ENCODE measurements at places on chromosomes 12 and 14.

GRCh38 chr14:19799880-19800279 lies 3.7 kb upstream of the OR4N2 start:
- no peak for DNase-seq

DNA sequence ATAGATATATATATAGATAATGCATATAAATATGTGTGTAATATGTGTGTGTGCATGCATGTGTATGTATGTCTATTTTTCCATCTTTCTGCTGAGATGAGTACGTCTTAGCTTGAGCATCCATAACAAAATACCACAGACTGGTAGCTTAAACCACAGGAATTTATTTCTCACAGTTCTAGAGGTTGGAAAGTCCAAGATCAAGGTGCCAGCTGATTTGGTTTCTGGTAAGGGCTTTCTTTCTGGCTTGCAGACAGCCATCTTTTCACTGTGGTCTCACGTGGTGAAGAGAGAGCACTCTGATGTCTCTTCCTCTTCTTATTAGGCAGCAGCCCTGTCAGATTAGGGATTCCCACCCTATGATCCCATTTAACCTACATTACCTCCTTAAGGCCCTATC lies 47.3 kb downstream of the ACSM4 start:
- no peak for DNase-seq

- no peak for DNase-seq
These were observed 18.0 kb upstream of the CATSPERB start for GRCh38 chr14:91749868-91750267.

GRCh38 chr12:45223868-45224267 lies 8.0 kb downstream of the ANO6 start:
- no peak for DNase-seq

- DNase-seq: no peak
These were observed 275.7 kb downstream of the DAD1 start for GRCh38 chr14:22313172-22313801.

DNA sequence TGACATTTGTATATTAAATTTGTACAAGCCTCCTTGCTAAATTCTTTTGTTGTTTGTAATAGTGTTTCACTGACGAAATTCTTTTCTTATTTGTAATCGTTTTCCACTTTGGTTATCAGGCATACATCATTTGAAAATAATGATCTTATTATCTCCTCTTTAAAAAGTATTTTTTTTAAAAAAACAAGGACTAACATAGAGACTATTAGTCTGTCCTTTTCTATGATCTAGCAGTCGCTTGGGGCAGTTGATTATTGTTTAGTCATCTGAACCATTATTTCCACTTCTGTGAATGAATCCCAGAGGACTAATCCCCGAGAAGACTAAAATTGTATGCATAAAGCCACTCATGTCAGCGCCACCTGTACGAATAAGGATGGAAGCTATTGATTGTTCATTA lies 11.5 kb downstream of the ADGRD1 start:
- no peak for DNase-seq

- peak; percentile 79 for DNase-seq
These were observed 66.4 kb upstream of the FLRT2 start for GRCh38 chr14:85463512-85463911.

- no peak for DNase-seq
These were observed 3.0 kb downstream of the KICS2 start for GRCh38 chr12:64219145-64219544.

- no peak for DNase-seq
These were observed 123.9 kb upstream of the FOXN3 start for GRCh38 chr14:89540830-89541470.

DNA sequence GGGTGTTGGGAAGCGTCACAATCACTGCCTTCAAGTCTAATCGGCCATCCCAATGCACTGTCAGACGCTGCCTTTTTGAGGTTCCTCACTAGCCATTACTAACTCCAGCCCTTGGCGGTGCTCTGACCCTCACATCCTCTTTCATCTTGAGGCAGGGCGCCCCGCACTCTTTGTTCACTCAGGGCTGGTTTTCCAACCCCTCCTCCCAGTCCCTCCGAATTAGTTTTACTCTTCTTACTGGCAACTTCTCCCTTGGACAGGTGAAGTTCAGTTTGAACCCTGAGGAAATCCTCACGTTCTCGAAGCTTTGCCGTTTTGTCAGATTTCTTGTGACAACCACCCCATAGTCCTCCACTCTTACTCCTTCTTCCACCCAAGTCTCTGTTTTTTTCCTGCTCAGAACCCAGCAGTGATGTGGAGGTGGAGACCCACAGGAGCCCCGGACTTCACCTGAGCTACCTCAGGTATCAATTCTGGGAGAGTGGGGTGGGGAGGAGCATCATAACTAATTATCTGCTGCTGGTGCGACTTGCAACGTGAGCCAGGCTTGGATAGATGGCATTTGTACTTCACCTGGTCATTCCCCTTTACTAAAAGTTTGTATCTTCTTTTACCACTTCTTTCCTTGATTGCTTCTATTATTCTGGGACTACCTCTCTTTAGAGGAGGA lies 757 bp downstream of the ZC3H10 start:
- DNase-seq: peak; percentile 64

- peak; percentile 18 for DNase-seq
These were observed 18.6 kb upstream of the EIF5 start for GRCh38 chr14:103315351-103315911.

DNA sequence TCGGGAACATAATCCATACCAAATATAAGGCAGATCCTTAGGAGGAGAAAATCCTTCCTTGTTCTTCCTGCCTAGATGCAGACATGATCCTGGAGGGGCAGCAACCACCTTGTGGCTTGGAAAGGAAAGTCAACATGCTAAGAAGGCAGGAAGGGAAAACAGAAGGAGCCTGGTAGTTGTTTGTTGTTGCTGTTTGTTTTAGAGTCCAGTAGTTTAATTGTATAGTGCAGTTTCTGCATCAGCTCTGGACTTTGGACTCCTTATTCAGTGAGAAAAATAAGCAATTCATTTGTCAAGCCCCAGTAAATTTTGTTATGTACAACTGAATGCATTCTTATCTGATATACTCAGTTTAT lies 45.7 kb upstream of the APPL2 start:
- no peak for DNase-seq

GRCh38 chr12:62776575-62776974 lies 158.4 kb downstream of the PPM1H start:
- DNase-seq: no peak

DNA sequence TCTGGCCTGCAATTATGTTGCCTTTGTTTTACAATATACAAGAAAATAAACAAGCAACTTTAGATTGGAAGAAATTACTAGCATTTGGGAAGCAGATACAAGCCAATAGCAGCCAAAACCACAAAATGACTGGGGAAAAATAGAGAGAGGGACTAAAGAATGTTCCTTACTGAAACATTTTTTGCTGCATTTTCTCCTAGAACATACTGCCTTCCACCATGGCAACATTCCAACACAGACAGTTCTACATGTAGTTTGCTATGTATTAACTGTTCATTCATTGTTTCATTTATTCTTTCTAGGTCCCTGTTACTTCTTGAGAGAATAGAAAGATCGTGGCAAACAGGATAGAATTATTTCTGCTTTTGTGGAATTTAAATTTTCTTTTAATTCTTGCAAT lies 530.2 kb downstream of the RPS29 start:
- no peak for DNase-seq

DNA sequence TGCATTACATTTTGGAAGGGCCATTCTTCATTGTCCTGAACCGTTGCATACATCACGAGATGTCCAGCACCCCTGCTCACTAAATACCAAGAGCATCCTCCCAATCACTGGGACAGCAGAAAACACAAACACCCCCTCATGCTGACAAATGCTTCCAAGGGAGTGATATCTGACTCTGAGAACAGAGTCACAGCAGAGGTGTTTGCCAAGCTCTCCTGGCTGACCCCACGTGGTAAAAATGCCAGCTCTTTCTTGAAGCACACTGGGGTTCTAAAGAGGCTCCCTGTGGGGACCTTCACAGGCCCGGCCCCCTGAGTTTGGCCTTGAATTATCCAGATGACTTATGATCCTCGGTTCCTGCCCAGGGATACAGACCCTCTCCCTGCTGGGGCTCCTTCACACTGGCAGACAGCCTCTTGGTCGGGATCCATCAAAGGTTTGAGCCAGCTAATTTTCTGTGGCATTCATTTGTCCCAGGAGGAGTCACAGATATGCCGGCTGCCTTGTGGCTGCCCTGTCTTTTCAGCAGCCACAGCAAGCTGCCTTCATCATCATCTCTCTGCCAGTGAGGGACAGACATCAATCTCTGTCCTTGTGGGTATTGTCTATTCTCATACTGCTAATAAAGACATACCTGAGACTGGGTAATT lies 43.1 kb upstream of the PSMC1 start:
- DNase-seq: no peak

- DNase-seq: peak; percentile 90
These were observed 8.6 kb upstream of the DENR start for GRCh38 chr12:122743895-122744525.

DNA sequence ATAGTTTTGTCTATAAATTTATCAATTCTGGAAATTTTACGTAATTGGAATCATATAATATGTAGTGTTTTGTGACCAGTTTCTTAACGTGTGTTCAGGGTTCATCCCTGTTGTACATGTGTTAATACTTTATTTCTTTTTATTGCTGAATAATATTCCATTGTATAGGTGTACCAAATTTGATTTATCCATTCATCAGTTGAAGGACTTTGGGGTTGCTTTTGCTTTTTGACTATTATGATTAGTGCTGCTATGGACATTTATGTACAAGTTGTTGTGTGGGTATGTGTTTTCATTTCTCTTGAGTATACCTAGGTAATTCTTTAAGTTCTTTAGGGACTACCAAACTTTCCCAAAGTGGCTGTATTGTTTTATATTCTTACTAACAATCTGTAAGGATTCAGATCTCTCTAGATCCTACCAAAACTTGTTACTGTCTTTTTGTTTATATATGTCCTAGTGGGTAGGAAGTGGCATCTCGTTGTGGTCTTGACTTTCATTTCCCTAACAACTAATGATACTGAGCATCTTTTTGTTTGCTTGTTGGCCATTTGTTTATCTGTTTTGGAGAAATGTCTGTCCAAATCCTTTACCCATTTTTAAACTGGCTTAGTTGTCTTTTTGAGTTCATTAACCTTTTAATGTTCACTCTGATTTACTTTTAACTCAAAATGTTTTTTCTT lies 14.9 kb downstream of the VRK1 start:
- no peak for DNase-seq

DNA sequence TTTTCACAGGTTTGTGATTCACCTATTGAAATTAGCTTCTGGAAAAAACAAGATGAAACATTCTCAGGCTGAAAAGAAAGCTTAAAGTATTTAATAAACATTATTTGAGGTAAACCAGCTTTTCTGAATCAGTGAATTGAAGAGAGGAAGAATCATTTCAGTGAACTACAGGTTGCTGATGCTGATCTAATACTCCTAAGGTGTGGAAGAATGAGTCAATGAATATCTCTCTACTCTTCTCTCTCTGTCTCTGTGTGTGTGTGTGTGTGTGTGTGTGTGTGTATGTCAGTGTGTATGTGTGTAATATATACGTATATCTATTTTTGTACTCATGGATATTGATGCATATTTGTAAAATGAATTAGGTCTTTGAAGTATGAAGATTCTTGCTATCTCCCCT lies 312.2 kb downstream of the SSPN start:
- DNase-seq: no peak

GRCh38 chr14:98840091-98840490 lies 431.9 kb downstream of the BCL11B start:
- no peak for DNase-seq

DNA sequence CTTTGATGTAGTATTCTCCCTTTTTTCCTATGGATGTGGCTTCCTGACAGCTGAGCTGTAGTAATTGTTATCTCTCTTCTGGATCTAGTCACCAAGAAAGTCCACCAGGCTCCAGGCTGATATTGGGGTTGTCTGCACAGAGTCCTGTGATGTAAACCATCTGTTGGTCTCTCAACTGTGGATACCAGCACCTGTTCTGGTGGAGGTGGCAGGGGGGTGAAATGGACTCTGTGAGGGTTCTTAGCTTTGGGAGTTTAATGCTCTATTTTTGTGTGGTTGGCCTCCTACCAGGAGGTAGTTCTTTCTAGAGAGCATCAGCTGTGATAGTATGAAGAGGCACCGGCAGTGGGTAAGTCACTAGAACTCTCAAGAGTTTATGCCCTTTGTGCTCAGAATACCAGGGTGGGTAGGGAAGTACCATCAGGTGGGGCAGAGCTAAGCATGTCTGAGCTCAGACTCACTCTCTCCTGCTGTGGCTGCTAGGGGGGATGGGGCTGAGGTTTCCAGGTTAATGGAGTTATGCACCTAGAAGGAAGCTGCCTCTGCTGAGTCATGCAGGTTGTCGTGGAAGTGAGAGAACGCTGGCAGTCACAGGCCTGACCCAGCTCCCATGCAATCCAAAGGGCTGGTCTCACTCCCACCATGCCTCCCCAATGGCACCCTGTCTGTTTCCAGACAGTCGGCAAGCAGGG lies 3.0 kb upstream of the TAS2R14 start:
- DNase-seq: no peak

GRCh38 chr14:61355892-61356325 lies 34.5 kb downstream of the PRKCH start:
- DNase-seq: peak; percentile 90

- DNase-seq: no peak
These were observed 121.2 kb downstream of the PTPRQ start for GRCh38 chr12:80565271-80565670.

- DNase-seq: no peak
These were observed 72.9 kb upstream of the SFSWAP start for GRCh38 chr12:131637986-131638385.

DNA sequence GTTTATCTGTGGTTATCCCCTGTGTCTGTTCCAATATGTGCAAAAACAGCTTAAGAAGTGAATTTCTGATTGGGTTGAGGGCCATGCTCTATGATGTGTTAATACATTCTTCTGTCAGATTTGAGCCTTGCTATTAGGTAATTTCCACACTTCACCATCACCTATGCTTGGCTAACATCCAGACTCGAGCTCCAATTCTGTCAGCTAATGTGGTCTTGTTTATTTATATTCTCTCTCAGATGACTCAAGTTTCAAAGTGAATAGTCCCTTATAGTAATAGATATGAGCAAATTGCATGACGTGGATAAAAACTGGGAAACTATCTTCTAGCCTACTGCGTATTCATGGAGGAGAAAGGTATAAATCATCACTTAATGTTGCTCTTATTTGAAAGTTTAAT lies 451.3 kb downstream of the SNAPC1 start:
- DNase-seq: no peak
